ENCODE measurements at places on chromosomes 7 and 10. TPM values are rescaled to one million over a fixed set of nuclear protein-coding genes. Genes with fewer than 3 reads are reported as not detected.

GRCh38 chr7:79455173-79455790 lies 1.8 kb upstream of the MAGI2 start:
- DNase-seq = no peak

DNA sequence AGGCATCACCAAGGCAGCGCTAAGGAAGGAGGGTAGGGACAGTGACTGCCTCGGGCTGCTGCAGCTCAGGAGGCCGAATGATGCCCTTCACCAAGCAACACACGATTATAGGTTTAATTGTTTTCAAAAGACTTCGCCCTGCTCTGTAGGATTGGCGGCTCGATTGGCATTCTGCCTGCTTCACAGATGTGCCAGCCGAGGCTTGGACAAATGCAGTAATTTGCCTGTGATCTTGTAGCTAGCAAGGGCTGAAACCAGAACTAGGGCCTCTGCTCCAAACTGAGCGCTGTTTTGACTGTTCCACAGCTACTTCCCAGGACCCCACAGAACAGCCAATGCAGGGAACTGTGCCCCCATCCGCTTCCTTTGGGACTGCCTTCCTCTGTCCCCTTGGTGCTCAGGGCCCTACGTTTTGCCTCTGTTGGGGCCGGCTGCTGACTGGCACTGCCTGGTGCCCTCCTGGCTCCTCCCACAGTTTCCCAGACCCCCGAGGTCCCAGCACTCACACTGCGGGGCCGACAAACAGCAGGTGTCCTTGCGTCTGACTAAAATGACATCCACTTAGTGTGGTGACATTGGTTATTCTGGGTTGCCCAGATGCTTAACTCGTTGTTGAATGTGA lies 62.6 kb upstream of the EN2 start:
- DNase-seq = no peak

DNA sequence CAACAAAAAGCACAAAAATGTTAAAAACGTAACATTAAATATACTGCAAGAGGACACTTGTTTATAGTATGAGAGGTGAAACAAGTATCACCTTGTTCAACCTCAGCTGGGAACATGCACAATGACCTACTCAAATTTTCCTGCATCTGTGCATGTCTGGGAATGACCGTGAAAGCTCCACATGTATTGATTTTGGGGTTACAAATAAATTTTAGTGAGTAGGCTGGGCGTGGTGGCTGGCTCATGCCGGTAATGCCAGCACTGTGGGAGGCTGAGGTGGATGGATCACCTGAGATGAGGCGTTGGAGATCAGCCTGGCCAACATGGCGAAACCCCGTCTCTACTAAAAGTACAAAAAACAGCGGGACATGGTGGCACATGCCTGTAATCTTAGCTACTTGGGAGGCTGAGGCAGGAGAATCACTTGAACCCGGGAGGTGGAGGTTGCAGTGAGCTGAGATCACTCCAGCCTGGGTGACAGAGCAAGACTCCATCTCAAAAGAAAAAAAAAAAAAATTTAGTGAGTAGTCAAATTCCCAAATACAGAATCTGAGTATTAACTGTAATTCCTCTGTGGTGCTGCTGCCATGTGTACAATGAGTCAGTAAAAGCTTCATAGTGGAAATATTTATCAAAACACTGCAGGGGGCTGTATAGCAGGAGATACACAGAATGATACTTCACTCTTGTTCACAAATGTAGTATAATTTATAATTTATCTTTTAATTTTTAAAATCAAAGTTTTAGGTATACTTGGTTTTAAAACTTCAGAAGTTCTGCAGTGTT lies 41.1 kb downstream of the SUGCT start:
- no peak for DNase-seq

GRCh38 chr10:7794251-7795026 lies 6.5 kb downstream of the ATP5F1C start:
- DNase-seq = no peak

POLD2 gene
- total RNA-seq = 159 TPM

HOXA9 gene
- total RNA-seq = 10.0 TPM

- no peak for DNase-seq
These were observed 712 bp upstream of the CPVL start for GRCh38 chr7:29146888-29147609.

DNA sequence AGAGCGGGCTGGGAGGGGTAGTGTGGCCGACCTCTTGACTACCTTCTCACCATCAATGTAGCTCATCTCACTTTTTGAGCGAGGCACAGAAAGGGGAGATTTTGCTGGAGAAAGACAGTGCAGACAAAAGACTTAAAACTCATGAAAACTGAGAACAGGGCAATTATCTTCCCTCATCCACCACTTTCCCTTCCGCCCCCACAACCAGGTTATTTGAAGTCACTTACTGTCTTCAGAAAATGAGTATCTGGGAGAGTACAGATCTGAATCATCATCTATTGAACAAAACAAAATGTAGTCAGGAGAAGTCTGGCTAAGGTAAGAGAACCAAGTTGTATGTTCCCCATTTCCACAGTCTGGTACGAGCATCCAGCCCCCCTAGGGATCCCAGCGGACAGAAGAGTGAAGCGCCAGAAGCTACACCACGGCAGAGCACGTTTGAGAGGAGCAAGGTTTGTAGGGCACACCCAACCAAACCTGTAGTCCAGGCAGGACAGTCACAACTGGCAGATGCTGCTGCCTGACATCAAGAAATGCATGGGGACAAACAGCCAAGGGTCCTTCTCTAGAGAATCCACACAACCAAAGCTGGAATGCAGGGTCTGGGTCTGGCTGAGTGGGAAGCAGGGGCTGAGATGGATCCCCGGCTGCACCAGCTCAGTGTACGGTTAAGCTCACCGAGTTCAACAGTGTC lies 93.4 kb upstream of the PDLIM1 start:
- no peak for DNase-seq

- DNase-seq = no peak
These were observed 27.7 kb upstream of the SEPHS1 start for GRCh38 chr10:13375791-13376190.

BTBD16 gene
- not detected for total RNA-seq

DNA sequence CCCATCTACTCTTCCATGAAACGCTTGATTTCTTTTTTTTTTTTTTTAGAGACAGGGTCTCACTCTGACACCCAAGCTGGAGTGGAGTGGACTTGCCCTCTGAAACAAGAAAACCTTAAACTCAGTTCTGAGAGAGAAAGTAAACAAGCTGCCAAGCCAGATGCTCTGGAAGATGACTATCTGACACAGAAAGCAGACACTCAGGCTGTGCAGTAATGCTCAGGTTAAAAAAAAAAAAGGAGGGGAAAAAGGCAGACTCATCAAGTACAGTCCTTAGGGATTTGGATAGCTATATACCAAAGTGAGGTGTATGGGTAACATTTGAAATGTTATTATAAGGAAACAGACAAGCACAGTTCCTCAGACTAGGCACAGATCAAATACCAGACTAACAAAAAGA lies 80.5 kb downstream of the IDE start:
- DNase-seq = no peak

DNA sequence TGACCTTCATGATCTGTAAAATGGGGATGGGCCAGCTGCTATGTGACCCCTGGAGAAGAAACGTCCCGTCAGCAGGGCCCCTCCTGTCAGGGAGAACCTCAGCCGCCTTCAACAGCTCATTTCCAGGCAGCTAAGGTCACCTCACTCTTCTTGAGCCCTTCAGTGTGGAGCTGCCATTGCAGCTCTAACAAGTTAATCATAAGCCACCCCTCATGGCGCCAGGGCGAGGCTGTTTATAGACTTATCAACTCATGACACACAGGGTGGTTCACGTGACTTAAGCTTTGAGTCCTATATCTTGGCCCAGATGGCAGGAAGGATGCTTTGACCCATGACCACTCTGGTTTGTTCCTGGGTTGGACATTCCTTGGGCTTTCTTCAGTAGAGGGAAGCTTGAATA lies 315.1 kb downstream of the TNS3 start:
- no peak for DNase-seq

DNA sequence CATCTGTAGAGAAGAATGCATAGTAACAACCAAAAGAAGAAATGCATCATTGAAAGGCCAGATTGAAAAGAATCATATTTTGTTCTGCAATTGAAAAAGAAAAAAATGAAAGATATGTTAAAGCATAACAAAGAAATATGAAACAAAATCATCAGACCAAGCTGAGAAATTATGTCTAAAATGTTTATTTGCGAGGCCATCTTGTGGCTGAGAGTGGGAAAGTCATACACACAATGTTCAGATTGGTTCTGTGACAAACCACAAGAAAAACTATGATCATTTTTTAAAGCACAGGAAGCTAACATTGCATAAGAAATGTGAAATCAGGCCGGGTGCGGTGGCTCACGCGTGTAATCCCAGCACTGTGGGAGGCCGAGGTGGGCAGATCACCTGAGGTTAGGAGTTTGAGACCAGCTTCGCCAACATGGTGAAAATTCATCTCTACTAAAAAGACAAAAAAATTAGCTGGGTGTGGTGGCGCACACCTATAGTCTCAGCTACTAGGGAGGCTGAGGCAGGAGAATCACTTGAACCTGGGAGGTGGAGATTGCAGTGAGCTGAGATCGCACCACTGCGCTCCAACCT lies 36.6 kb downstream of the ABCB5 start:
- DNase-seq = no peak

LIMK1 gene
- 80.4 TPM for total RNA-seq

- no peak for DNase-seq
These were observed 867.2 kb upstream of the LRRTM3 start for GRCh38 chr10:66058594-66058993.

ATOH7 gene
- total RNA-seq = 0.20 TPM

DNA sequence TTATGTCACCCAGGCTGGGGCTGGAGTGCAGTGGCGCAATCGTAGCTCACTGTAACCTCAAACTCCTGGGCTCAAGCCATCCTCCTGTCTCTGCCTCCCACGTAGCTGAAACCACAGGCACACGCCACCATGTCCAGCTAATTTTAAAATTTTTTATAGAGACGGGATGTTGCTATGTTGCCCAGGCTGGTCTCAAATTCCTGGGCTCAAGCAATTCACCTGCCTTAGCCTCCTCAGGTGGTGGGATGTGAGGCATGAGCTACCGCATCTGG lies 123.2 kb upstream of the PARD3 start:
- no peak for DNase-seq

- DNase-seq = no peak
These were observed 117.4 kb downstream of the ELAPOR2 start for GRCh38 chr7:86942081-86942480.

GRCh38 chr10:123096452-123096851 lies 39.3 kb upstream of the HMX3 start:
- no peak for DNase-seq

GRCh38 chr7:116258734-116259133 lies 48.4 kb downstream of the TES start:
- peak; percentile 36 for DNase-seq

- no peak for DNase-seq
These were observed 60.4 kb downstream of the SORCS1 start for GRCh38 chr10:107104026-107104652.

DNA sequence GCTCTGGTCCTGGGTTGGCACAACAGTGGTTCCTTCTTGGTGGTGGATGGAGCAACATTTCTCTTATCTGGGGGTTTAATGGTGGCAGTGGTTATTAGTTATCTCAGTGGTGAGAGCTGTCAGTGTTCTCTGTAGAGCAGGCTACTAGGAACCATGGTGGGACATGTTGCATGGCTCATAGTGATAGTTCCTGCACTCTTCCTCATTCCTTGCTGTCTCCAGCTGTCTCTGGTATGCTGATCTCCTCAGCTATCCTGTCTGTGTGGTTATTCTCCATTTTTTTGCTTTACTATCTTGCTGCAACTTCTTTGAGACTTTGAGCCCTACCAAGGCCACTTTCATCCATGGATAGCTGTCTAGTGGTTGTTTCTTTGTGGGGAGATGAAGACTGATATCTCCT lies 44.0 kb downstream of the CCDC7 start:
- DNase-seq = no peak

DNA sequence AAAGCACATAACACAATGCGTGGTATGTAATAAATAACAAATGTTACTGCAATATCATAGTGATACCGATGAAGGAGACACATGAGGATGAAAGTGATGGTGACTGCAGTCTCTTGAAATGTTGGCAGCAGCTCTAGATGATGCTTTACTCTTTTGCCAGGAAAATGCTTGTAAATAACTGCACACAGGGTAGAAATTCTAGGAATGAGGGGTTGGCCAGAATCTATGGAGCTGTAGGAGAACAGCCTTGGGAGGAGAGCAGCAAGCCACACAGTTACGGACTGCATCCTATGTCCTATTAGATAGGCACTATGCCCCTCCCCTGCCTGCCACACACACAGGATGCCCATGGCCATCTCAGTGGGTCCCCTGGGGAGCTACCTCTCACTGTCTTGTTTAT lies 97.6 kb upstream of the GSDME start:
- no peak for DNase-seq

- no peak for DNase-seq
These were observed 7.1 kb downstream of the FGFR2 start for GRCh38 chr10:121591186-121591585.

CRTAC1 gene
- total RNA-seq = 1.1 TPM

- no peak for DNase-seq
These were observed 150.1 kb upstream of the KLF6 start for GRCh38 chr10:3935141-3935540.

- no peak for DNase-seq
These were observed 1034.2 kb upstream of the C7orf33 start for GRCh38 chr7:147556317-147556716.

SCIN gene
- not detected for total RNA-seq

DNA sequence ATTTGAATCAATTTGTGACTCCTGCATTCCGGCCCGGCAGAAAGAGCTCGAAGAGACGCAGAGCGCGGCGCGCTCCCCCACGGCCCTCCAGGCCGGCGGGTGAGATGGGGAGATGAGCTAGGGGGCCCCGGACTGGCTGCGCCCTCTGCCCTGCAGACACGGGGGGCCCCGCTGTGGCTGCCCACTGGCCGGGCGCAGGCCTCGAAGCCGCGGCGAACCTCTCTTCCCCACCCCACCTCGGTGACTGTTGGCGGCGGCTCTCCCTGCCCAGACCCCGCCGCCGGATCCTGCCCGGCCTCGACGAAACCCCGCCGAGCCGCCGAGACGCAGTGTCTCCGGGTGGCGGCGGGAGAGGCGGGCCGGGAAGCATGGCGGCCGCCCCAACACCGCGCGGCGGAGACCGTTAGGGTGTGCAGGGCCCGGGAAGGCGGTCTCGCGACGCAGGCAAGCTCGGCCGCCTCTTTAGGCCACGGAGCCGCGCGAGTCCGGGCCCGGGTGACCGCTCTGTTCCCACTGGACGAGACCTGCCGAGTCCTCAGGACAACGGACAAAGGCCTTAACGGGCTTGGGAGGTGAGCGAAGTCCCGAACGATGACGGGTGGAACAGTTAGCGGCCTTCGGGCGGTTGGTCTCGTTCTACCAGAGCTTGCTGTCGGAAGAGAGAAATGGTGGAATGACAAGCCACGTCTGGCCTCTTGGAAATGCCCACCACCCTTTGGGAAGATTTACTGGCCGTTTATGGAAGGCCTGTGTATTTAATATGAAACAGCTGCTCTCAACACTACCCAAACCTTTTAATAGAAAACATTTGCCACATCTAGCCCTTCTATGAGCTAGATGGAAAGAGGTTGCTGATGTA lies 24.3 kb downstream of the NUP42 start:
- DNase-seq = no peak

TMEM273 gene
- 0.37 TPM for total RNA-seq

DNA sequence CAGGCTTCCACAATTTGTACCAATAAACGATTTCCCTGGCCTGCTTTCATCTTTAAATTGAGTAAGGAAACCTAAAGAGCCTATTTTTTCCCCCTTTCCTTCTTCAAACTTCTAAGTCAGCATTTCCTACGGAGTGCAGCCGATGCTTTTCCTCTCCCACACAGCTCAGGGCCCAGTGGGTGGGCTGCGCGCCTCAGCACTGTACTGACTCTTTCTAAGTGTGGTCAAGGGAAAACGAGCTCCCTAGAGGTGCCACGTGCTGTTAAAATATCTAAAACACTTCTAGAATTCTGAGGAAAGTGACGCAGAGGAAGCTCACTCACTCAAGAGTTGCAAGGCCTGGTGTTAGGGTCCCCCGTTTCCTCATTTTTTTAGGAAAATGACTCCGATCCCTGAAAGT lies 29.0 kb downstream of the STEAP1B start:
- DNase-seq = no peak

Data from neural crest cell (in vitro differentiated cells).